Effector CD4-positive, alpha-beta T cell (primary cell): ENCODE measurements at places on chromosomes 1 and 21.

DNA sequence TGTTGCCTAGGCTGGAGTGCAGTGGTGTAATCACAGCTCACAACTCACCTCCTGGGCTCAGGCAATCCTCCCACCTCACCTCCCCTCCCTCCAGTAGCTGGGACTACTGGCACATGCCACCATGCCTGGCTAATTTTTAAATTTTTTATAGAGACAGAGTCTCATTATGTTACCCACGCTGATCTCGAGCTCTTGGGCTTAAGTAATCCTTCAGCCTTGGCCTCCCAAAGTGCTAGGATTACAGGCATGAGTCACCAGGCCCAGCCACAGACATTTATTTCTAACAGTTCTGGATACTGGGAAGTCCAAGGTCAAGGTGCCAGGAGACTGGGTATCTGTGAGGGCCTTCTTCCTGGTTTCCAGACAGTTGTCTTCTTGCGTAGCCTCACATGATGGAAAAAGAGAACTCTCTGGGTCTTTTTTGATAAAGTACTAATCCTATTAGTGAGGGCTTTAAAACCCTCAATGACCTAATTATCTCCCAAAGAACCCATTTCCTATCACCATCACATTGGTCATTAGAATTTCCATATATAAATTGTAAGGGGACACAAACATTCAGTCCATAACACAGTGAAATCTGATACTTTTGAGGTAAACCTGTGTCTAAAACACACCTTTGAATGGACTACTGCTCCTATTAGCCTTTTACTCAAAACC is 67.9 kb downstream of the PHACTR4 start:
- no peak for DNase-seq

GRCh38 chr1:53091841-53092645 is 30.0 kb downstream of the PODN start:
- DNase-seq = no peak

- no peak for DNase-seq
Observed at GRCh38 chr1:112722601-112723510, 7.7 kb upstream of the PPM1J start.

GRCh38 chr1:26582836-26583460 is 53.4 kb downstream of the RPS6KA1 start:
- DNase-seq = no peak

DNA sequence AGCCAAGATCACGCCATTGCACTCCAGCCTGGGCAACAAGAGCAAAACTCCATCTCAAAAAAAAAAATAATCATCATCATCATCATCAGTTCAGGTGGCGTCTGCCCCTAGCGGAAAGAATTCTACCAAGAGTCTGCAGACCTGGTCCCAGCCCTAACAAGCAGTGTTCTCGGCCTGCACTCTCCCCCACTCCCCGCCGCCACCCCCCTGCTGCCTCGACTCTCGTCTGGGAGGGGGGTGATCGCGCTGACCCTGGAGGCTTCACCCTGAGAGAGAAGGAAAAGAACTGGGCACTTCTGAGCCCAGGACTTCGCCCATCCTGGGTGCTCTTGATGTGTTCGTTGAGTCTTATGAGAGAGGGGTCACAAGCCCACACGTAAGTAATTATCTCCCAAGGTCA is 160.1 kb upstream of the TMEM51 start:
- no peak for DNase-seq

DNA sequence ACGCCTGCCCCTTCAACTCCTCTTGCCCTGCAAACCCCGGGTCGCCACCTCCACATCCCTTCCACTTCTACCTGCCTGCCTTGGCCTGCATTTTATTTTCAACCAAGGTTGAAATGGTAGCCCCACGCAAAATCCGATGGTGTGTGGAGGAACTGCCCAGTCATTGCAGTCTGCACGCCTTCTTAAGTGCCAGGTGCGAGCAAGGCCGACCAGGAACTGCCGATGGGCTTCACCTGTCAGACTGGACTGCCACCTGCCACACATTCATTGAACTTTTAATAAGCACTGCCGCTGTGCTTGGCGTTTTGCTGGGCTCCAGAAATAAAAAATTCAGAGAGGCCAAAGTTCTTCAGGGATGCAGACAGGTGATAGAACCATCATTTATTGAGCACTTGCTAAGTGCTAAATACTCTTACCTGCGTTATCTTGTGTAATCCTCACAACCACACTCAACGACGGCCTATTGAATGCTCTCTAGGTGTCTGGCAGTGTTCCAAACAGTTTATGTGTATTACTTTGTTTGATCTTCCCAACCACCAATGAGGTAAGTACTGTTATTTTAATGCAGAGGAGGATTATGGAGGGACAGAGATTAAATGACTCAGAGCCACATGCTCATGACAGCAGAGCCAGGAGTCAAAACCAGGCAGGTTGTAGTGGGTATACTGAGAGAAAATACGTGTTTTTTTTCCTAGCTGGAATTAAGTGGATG is 36.2 kb downstream of the CACHD1 start:
- DNase-seq = no peak

DNA sequence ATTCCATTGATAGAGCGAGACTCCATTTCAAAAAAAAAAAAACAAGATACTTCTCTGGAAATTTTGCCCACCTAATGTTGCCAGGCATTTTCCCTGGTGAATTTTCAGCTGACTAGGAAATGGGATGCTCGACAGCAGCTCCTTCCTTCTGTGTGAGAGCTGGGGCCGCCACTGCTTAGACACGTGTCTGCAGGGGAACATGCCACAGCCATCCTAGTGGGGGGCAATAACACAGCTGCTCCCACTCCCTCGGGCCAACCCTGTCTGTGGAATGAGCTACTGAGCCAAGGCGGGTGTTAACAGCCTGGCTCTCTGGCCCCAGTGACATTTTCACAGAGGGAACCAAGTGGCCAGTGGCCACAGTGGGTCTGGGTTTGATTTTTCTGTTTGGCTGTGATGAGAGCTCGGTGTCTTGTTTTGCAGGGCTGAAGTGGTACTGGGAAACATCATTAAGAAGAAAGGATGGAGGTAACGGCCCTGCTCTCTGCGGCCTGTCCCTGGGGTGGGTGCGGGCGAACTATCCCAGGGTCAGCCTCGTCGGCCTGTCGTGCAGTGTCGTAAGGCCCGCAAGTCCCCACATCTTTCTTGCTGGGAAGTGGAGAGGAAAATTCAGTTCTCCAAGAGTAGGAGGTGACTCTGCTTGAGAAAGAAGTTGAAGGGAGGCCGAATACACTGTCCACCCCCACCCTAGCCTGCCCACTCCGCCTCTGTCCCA is 39.2 kb downstream of the KCNAB2 start:
- no peak for DNase-seq

- DNase-seq = no peak
Observed at GRCh38 chr1:162918151-162918754, 57.3 kb upstream of the CCDC190 start.

GRCh38 chr1:164774413-164774812 is 215.4 kb downstream of the PBX1 start:
- no peak for DNase-seq

- DNase-seq = no peak
Observed at GRCh38 chr1:101044259-101044658, 18.7 kb upstream of the DPH5 start.

- no peak for DNase-seq
Observed at GRCh38 chr1:67213164-67213563, 46.9 kb downstream of the IL23R start.

- no peak for DNase-seq
Observed at GRCh38 chr1:16085522-16085921, 12.1 kb upstream of the FAM131C start.

GRCh38 chr1:107405236-107405635 is 264.4 kb downstream of the NTNG1 start:
- DNase-seq = no peak

DNA sequence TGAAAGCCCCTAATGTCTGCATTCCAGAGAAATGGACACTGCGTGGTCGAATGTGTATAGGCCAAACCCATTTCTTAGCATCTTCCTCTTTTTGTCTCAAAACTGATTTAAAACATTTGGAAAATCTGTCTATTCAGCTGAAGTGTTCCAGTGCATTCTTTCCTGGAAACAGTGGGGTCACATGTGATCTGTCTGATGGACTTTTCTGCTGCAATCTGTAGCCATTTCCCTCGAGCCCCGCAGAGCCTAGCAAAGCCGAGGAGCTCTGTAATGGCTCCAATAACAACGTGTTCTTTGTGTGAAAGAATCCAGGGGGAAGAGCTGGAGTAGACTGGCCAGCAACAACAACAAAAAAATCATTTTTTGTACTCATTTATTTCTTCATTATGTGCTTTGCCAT is 329.3 kb downstream of the BARHL2 start:
- no peak for DNase-seq

DNA sequence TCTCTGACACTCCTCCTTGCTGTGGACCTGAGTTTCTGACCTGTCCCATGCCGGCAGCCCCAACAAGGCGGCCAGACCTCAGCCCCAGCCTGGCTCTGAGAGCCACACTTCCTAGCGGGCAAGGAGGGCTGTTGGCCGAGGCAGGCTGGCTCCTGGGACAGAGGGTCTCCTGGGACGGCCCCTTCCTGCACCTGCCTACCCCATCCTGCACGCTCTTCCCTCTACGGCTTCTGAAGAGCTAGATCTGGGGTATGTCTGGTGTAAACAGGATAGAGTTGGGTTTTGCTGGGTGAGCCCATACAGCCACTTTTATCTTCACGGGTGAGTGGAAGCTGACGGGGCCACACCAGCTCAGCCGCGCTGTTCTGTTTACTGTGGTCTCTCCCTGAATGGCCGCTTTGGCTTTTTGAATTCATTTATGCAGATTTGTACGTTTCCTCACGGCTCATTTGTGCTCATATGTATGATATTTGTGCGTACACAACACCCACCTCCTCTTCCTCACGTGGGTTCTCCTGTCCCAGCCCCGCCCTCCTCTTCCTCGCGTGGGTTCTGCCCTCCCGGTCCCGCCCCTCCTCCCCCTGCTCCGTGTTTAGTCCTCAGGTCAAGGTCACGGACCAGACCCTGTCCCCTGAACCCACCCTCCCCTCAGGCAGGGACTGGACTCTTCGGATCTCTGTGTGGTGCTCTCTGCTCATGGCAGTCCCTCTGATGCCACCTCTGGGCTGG is 34.7 kb upstream of the POFUT2 start:
- no peak for DNase-seq

DNA sequence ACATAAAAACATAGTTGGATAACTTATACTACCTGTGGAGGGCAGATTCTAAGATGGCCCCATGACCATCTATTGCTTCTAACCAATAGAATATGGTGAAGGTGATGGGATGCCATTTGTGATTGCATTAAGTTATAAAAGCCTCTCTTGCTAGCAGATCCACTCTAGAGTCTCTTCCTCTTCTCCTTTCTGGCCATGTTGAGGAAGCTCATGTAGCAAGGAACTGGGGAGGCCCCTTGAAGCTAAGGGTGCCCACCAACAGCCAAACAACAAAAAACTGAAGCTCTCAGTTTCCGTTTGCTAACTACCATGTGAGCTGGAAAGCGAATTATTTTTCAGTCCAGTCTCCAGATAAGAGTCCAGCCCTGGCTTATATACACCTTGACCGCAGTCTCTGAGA is 16.0 kb upstream of the AGO1 start:
- DNase-seq = no peak

GRCh38 chr21:37408464-37409193 is 42.1 kb downstream of the DYRK1A start:
- DNase-seq = no peak

DNA sequence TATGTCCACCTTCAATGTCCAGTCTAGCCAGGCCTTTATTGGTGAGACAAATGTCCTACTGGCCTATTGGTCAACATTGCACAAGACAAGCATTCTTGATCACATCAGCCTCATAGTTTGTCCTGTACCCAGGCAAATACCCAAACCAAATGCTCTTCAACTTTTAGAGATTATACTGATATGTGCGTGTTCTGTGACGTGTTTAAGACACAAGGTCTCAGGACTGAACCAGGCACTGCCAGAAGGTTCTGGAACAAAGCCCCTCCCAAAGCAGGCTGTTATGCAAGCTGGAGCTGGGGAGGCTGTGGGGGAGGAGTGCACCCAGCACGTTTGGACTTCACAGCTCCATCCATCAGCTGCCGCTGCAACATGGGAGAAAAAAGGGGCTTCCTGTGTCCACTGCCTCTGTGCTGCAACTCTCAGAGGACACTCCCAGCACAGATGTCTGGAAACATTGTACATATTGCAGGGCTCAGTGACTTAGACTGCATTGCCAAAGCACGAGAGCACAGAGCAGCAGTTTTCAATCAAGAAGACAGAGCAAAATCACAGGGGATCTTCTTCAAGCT is 45.9 kb downstream of the NID1 start:
- no peak for DNase-seq

DNA sequence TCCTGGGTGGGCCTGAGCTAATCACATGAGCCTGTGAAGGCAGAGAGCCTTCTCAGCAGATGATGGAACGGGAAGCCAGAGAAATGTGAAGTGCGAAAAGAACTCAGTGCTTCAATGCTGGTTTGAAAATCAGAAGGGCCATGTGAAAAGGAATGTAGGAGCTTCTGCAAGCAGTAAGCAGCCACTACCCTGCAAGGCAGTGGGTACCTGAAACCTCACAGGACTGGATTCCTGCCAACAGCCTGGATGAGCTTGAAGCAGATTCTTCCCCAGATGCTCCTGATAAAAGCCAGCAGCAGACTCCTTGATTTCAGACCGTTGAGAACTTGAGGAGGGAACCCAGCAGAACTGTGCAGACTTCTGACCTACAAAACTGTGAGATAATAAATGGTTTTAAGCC is 158.6 kb downstream of the SYT2 start:
- no peak for DNase-seq

GRCh38 chr21:37565530-37566223 is 199.1 kb downstream of the DYRK1A start:
- DNase-seq = no peak

- no peak for DNase-seq
Observed at GRCh38 chr1:204103431-204103741, 30.5 kb downstream of the SOX13 start.

DNA sequence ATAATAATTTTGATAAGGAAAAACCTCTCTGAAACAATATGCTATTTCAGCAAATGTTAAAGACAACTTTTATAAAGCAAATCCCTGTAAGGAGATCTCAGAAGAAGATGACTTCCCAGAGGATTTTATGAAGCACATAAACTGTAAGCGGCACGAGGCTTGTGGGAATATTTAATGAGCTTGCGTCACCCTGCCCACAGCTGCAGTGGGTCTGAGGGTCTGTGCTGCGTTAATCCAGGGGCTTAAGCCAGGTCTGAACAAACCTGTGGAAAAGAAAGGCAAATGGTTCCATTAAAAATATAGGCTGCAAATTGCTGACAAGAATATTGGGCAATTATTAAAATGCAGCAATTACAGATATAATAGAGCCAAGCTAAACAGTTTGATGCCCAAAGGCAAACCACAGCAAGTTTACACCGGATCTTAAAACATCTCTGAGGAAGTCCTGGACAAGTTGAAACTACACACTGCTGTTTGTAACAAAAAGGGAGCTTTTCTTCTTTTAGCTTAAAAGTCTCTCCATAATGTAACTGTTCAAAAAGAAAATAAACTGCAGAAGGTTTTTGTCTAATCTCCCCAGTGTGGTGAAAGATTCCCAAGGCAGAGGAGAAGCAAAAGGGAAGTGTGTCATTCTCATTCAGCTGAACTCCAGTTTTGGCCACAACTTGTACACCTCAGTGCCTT is 21.8 kb downstream of the TGFBR3 start:
- DNase-seq = no peak

GRCh38 chr1:87042111-87042811 is 127.8 kb downstream of the HS2ST1 start:
- no peak for DNase-seq
